Gastrocnemius medialis (tissue), 4 donors: ENCODE measurements at places on chromosomes 1 and 21.

- DNase-seq = no peak
Measured at GRCh38 chr1:89633800-89634625, 1.1 kb downstream of the LRRC8C start.

- no peak for DNase-seq
Measured at GRCh38 chr1:203628201-203629015, 1.8 kb downstream of the ATP2B4 start.

- DNase-seq = no peak
Measured at GRCh38 chr1:242534753-242535152, 10.3 kb upstream of the PLD5 start.

- DNase-seq = no peak
Measured at GRCh38 chr1:226506921-226507320, 41.6 kb upstream of the STUM start.

GRCh38 chr21:44360159-44360558, 6.7 kb downstream of the TRPM2 start:
- DNase-seq = no peak

- DNase-seq = no peak
Measured at GRCh38 chr1:227901906-227902640, 45.7 kb downstream of the WNT9A start.

DNA sequence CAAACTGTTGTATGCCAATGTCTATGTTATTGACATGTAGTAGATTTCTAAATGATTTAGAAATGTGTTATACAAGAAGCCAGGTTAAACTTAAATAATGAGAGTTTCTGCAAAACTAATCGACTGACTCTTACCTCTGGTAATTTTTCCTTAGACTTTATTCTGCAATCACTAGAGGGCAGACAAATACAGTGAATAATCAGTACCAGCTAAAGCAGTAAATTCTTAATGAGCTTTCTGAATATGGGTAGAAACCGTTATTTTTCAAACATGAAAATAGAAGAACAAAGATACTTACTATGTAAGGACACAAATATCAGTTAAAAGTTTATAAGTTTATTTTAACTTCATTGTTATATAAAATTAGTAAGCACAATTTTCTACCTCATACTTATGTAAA, 97.9 kb upstream of the RGS1 start:
- DNase-seq = no peak

- DNase-seq = no peak
Measured at GRCh38 chr1:93288558-93288957, 57.1 kb upstream of the DR1 start.

GRCh38 chr1:2582391-2582790, 4.2 kb upstream of the PRXL2B start:
- no peak for DNase-seq

- no peak for DNase-seq
Measured at GRCh38 chr1:204495078-204495753, 611 bp upstream of the PIK3C2B start.

GRCh38 chr21:37207441-37208009, 59.6 kb downstream of the VPS26C start:
- DNase-seq = peak; percentile 93

GRCh38 chr1:67468066-67468718, 38.0 kb upstream of the SERBP1 start:
- DNase-seq = no peak

DNA sequence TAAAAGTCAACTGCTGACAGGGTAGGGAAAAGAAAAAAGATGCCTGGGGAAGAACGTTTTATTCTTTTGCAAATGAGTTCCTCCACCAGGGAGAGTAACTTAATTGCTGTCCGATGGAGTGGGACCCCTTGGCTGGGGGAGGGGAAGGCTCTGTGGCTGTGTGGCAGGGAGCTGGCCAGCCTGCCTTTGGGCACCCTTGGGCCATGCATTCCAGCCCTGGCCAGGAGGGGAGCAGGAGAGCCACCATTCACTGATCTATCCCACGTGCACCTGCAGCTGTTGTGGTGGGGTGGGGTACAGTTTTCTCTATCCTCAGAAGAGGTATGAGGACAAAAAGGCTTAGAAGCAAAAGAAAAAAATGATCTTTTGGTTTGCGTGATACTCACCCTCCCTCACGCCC, 116.9 kb downstream of the KCNK1 start:
- DNase-seq = no peak

DNA sequence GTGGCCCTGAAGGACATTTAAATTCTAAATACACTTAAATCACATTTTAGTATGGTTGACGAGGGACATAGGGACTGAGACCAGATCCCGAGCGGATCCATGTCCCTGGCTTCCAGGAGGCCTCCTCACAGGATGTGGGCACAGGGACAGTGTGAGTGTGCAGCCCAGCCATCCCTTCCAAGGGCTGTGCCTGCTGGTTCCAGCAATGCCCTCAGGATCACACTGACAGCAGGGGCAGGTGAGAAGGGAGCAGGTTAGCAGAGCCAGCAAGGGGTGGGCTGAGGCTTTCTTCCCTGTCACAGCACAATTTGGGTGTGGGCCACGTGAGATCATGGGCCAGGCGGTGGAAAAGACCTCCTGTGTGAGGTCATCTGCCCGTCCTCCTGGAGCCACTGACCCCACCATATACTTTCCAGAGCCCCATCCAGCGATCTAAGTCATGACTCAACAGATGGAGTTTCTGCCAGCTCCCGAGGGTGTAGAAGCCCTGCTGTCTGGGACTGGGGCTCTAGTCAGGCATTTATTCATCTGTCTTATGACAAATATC, 37.0 kb upstream of the PRSS38 start:
- DNase-seq = no peak
